ENCODE measurements at places on chromosomes 3 and 15.

GRCh38 chr3:105906836-105907235 is 38.0 kb upstream of the CBLB start:
- DNase-seq = peak; percentile 30

GRCh38 chr15:101523560-101523940 is 34.0 kb upstream of the PCSK6 start:
- no peak for DNase-seq

DNA sequence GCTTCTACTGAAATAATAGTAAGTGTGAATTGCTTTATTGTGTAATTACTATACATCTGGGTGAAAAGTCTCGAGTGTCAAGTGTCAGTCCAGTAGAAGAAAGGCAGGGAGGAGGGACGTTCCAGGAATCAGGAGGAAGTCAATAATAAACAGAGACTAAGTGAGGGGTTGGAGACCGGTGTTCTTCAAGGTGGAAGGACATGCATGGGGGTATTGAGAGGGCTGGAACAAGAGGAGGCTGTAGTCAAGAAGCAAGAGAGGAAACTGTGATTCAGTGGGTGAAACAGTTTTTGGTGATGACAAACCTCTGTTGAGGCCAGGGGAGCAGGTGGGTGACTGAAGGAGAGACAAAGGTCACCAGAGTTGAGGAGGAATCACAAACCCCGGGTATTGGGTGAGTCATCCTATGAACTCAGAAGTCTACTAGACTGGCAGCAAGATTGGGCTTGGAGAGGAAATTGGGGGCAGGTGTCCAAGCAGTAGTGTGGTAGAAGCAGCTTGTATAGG is 11.6 kb upstream of the SCAMP5 start:
- DNase-seq = peak; percentile 85

GRCh38 chr3:157632075-157632474 is 128.9 kb upstream of the VEPH1 start:
- DNase-seq = no peak

GRCh38 chr3:278300-279064 is 81.9 kb downstream of the CHL1 start:
- DNase-seq = no peak

Measured in RKO (cell line).